Regular cardiac myocyte (primary cell): ENCODE measurements at places on chromosomes 3 and 15. TPM values are rescaled to one million over a fixed set of nuclear protein-coding genes. Genes with fewer than 3 reads are reported as not detected.

The THPO gene
- total RNA-seq, result under 0.01 and 0.28 TPM in 2 replicates

The CTDSPL2 gene
- 71.1 and 72.4 TPM in 2 replicates for total RNA-seq

The TMEM158 gene
- total RNA-seq, result 27.2 and 40.3 TPM in 2 replicates

The GOLGA8J gene
- 0.28 TPM in 1 of 2 replicates, not detected in the other for total RNA-seq

The CCDC174 gene
- total RNA-seq, result 6.9 and 9.3 TPM in 2 replicates
